ENCODE measurements at places on chromosomes 6 and 20.

GRCh38 chr6:160420969-160421556, 72.9 kb downstream of the SLC22A3 start:
- DNase-seq = no peak

- no peak for DNase-seq
These were observed 427.1 kb upstream of the NOX3 start for GRCh38 chr6:155882527-155883333.

GRCh38 chr6:64815718-64816117, 891.3 kb downstream of the EYS start:
- no peak for DNase-seq

- no peak for DNase-seq
These were observed 23.6 kb downstream of the CYP39A1 start for GRCh38 chr6:46628976-46629375.

DNA sequence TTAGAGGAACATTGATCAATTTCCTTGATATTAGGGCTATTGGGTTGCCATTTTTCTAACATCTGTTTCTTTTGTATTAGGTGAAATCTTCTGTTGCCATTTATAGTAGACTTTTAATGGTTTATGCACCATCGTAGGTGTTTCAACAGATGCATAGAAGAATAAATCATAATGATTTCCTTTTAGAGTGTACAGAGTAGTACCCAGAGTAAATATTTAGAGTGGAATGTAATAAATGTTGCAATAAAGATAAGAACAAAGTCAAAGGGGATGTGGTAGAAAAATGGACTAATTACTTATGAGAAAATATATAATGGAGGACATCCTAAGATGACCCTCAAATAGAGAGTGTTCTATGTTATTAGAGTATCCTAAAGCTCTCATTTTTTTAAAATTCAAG, 643.0 kb upstream of the CITED2 start:
- no peak for DNase-seq

GRCh38 chr6:82251942-82252341, 4.4 kb upstream of the IBTK start:
- no peak for DNase-seq

GRCh38 chr20:32526541-32526940, 58.6 kb downstream of the NOL4L start:
- no peak for DNase-seq

DNA sequence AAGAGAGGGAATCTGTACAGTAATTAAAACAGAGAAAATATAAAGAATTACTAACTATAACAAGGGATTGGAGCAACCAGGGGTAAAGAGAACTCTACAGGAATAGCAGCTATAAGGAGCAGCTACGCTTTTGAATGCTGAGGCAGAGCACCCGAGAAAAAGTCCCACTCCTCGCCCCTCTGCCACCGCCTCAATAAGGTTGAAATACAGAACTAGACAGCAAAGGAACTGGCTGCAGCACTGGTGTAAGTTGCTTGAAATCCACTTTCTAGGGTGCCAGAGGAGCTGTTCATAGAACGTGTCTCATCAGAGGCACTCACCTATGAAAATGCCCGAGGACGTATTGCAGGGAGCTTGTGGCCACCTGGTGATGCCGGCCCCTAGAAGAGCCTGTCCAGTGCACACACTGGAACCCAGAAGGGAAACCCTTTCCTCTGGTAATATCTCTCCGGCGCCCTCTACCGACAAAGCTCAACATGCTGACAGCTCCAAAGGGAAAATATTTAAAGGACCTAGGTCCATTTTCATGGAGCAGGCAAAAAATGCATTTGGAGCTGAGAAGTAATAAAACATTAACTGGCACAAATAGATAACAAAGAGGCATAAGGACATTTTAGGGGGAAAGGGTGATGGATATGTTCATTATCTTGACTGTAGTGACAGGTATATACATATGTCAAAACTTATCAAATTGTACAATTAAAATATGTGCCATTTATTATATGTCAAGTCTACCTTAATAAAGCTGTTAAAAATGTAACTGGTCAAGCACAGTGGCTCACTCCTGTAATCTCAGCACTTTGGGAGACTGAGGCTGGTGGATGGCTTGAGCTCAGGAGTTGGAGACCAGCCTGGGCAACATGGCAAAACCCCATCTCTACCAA, 137.4 kb upstream of the HDAC2 start:
- DNase-seq = peak; percentile 10

All from stimulated activated CD4-positive, alpha-beta T cell treated with anti-CD3 and anti-CD28 coated beads, Interleukin-12 subunit alpha, Interleukin-12 subunit beta, amount 100 ng/mL, for 4 hours (primary cell).